ENCODE measurements at places on chromosomes 12 and 14.

DNA sequence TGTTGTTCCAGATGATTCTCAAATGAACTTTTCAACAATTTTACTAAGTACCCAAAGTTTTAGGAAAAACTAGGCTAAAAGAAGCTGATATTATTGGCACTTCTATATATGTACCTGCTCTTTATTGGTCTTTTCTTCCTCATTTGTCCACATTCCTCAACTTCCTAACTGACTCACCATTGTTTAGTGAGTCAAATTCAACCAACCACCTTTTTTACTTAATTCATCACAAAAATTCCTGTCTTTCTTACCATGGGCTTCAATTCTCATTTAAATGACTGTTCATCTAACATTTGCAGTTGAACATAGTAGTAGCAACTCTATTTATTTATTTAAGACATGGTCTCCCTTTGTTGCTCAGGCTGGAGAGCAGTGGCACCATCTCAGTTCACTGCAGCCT lies 47.6 kb upstream of the SLC2A13 start:
- no peak for DNase-seq

GRCh38 chr12:120254809-120255208 lies 10.7 kb downstream of the PXN start:
- DNase-seq, result no peak

- DNase-seq, result no peak
Observed at GRCh38 chr12:127819056-127819455, 447.9 kb upstream of the TMEM132C start.

DNA sequence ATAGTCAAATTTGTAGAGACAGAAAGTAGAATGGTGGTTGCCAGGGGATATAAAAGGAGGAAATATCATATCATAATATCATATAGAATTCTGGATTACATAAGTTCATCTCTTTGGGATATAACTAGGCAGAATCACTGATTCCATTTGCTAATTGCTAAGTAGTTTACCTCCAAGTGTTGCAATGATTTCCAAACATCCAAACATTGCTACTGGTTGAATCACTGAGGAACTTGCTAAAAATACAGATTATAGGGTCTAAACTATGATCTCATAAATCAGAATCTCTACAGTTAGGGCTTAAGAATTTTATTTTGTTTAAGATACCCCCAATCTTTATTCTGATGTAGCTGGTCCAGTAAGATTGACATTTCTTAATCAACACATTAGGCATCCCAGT lies 16.1 kb upstream of the TAS2R42 start:
- no peak for DNase-seq

DNA sequence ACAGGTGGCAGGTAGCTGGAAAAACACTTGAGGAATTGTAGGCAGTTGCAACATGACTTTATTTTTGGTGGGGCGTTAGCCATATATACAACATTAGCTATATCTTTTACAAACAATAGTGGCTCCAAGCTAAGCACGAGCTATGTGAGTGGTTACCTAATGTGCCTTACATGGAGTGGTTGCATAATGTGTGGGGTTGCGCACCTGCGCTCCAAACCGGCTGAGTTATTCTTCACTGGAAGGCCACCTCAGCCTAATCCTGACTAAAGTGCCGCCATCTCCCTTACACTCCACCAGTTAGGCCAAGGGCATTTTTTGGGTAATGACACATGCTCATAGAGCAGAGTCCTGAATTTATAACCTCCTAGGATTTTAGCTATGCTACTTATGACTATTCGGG lies 31.8 kb upstream of the G2E3 start:
- DNase-seq, result no peak
